Ecto neural progenitor cell (in vitro differentiated cells): ENCODE measurements at places on chromosomes 12 and 14.

DNA sequence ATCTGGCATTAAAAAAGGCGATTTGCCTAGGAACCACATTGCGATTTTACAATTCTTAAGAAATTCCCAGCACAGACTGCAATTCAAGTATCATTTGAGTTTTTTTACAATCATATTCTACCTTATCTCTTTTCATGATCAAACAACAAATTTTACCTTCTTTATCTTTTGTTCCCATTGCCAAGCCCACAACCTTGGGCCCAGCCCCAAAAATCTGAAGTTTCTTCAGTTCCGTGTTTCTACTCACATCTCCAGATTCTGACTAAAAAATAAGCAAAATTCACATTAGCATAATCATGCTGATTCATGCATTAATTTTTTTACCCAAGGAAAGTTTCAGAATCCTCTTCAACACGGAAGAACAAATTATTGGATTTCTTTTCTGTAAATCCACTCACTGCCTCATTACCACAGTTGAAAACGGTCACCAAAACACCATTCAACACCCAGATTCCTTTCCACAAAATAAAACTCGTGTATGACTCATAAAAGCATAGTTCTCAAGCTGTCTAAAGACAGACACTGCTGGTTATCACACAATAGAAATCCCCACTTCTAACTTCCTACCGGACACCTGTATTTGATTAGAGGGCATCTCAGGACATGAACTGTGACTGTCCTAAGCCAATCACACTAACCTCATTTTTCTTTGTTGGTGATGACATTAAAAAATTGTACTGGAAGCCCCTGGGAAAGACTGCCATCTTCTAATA is 32.7 kb downstream of the KDM5A start:
- DNase-seq: no peak

DNA sequence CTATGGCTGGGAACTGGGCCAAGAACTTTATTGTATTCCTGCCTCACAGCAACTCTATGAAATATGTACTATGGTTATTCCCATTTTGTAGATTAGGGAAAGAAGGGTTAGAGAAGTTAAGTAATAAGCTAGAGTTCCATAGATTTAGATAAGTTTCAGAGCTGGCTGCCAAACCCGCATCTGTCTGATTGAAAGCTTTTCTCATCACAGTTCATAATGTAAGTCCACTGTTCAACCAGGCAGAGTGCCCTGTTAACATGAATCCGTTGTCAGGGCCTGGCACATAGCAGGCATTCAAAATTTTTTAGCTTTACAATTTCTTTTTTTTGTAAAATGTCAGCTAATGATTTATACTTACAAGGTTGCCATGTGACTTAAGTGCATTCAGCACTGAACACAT is 467.3 kb downstream of the NRXN3 start:
- no peak for DNase-seq

- DNase-seq: peak; percentile 61
These were observed 38.4 kb downstream of the GALNT16 start for GRCh38 chr14:69298131-69299071.

DNA sequence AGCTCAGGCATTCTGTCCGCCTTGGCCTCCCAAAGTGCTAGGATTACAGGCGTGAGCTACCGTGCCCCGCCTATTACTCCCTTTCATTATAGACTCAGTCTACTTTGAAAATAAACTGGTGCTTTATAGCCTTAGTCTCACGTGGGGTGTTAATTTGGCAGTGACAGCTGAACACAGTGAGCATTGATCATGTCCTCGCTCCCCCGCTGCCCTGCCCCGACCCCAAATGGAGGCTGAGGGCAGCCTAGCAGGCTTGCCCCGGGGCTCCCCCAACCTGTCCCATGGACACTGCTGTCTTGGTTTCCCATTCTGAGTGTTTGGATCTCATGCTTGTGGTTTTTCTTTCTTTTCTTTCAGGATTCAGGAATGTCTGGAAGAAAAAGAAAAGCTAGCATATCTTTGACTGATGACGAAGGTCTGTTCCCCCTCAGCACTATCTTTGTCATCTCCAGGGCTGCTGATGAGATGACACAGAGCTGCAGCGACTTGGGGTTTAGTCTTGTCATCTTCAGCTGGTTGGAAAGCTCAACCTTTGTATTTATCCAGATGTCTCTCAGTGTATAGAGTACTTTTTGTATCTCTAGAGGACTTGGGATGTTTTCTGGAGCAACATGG is 42.2 kb downstream of the EP400 start:
- peak; percentile 44 for DNase-seq

- no peak for DNase-seq
These were observed 139.4 kb upstream of the CNTN1 start for GRCh38 chr12:40552868-40553267.

- DNase-seq: no peak
These were observed 330.7 kb downstream of the CACNA1C start for GRCh38 chr12:2383325-2384028.

- DNase-seq: no peak
These were observed 108.2 kb upstream of the NAV3 start for GRCh38 chr12:77722536-77722935.

GRCh38 chr12:2414810-2415567 is 362.2 kb downstream of the CACNA1C start:
- no peak for DNase-seq

DNA sequence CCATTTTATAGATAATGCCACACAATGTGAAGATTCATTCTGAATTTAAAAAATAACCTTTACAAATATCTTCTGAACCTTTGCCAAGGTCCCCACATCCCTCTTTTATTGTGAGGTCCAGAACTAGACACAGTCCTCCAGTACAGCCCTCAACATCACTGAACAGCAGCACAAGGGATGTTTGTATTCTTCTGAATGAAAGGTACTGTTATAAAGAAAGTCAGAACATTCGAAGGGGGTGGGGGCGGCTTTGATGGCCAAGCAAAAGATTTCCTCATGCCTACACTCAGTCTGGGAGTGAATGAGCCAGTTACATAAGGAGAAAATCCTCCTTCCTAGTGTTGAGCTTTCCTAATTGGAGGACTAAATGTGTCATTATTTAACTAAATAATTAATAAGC is 77.3 kb downstream of the PPM1A start:
- no peak for DNase-seq

DNA sequence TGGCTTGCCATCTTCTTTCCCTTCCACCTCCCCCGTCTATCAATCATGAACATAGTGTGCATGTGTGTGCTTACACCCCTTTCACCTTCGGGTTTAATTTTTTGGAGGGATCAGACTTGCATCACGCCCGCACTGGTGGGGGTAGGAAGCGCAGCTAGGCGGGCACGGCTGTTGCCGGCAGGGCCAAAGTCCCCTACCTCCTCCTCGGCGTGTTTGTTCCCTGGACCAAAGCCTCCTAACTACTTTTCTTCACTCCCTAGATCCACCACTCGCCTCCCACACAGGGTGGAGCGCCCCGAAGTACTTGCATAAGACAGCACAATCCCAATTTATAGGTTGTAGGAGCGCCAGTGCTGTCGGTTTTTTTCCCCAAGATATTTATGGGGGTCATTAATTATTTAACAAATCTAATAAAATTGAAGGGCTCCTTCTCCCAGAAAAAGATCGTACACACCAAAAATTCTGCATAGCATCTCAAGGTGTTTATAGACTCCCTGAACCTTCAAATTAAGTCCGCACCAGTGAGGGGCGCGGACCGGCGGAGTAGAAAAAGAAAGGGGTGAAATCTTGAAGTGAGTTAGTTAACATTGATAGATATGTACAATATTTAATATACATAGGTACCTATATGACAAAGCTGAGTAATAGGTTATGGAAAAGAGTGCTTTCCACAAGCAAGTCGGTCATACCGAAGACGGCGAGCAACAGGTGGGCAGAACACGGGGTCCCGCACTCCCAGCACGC is 717 bp downstream of the PKP2 start:
- peak; percentile 58 for DNase-seq

- DNase-seq: no peak
These were observed 411.4 kb upstream of the SOX5 start for GRCh38 chr12:24360907-24361306.

- peak; percentile 28 for DNase-seq
These were observed 42.1 kb upstream of the GPR132 start for GRCh38 chr14:105107351-105107750.

- no peak for DNase-seq
These were observed 24.6 kb upstream of the PPFIBP1 start for GRCh38 chr12:27499377-27499776.
